CD4-positive, alpha-beta T cell (primary cell): ENCODE measurements at places on chromosomes 6 and 20.

DNA sequence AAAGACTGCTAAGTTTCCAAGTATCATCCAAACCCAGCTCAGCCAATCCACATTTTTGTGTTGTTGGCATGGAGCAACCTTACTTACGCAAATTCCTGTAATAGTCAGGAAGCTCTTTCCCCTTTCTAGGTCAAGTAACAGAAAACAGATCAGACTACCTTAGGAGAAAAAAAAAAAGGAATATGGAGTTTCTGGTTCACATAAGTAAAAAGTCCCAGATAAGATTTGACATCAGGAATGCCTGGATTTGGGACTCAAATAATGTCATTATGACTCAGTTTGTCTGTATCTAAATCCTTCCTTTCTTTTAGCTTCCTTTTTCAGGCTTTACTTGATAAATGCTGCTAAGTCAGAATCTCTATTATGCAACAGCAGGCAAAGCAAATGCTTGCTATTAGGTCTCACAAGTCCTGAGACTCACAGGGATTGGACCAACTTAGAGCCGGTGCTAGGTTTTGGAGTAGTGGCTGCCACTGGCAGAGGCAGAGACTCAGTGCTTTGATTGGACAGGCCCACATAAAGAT is 44.5 kb downstream of the NCOA7 start:
- DNase-seq = no peak

- DNase-seq = no peak
Observed at GRCh38 chr20:47791084-47791599, 5.9 kb upstream of the SULF2 start.

GRCh38 chr6:113306552-113307145 is 550.5 kb upstream of the MARCKS start:
- DNase-seq = peak; percentile 3

DNA sequence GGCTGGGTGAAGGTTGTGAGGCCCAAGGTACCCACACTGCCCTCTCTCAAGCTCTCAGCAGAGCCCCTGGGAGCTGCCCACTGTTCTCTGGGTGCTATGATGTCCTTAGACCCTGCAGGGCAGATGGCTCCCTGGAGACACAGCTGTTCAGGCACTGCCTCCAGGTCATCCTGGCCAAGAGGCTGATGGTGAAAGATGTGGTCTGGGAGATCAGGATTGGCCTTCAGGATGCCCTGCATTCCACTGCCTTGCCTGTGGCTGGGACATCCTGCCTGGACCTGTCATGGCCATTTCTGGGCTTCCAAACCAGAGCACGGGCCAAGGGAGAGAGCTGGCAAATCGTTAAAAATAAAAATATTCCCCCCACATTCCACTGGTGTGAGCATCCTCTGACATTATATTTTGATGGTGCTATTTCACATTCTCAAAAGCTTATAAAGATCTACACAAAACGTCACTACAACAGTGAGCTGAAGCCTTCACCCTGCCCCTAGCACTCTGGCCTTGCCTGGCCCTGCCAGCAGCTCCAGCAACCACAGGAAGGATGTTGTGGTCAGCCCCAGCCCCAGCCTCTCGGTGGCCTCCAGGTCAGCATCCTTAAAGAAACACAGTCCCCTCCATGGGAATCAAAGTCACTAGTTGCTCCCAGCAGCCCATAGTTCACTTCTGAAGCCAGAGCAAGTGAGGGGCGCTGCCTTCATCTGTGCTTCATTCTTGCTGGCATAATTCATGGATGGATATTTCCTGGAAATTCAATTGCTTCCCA is 13.5 kb upstream of the KCNK16 start:
- no peak for DNase-seq

- no peak for DNase-seq
Observed at GRCh38 chr6:113980937-113981554, 10.1 kb upstream of the HDAC2 start.

- DNase-seq = no peak
Observed at GRCh38 chr6:91483415-91484105, 896.7 kb upstream of the MAP3K7 start.

DNA sequence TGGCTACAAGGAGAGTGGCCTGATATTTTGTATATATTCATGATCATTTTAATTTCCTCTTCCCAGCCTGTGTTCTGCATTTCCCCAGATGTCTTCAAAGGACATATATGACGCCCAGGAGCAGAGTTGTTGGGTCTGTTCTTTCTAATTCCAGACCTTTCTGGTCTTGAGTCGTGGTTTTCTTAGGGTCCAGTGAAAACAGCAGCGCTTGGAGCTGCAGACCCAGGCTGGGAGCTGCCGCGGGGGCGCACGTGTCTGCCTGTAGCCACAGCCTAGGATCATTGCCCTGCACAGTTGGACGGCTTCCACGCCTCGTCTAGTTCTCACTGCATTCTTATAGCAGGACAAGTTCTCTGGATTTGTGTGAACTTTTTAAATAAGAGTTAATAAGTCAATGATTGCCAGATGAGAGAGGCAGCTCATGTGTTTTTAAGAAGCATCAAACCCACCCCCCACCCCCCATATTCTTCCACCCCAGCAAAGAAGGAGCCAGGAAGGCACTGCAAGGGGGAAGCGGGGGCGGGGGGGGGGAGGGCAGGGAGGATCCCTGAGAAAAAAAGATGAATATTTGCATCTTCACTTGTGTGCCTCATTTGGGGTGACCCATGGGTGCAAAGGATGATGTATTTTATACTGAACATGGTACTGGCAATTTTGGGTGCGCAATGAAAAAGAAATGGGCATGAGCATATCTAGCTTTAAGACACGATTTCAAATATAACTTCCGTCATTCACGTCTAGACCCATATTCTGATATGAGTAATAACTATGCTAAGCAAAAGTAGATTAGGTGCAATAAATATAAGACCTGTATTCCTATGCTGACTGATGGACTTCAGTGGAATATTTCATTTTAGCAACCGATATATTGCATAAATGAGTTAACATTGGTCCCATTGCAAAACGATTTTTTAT is 160.0 kb downstream of the TBXT start:
- DNase-seq = no peak
